ENCODE measurements at places on chromosomes 2 and 18. TPM values are rescaled to one million over a fixed set of nuclear protein-coding genes. Genes with fewer than 3 reads are reported as not detected.

Gene DSG4
- total RNA-seq = not detected

Gene NOL4
- 0.65 TPM for total RNA-seq

Gene M1AP
- 0.39 TPM for total RNA-seq

Gene MAP2
- 1.5 TPM for total RNA-seq

Gene AOX1
- total RNA-seq = 3.5 TPM

Gene AQP4
- total RNA-seq = not detected

Gene RAX
- not detected for total RNA-seq

Gene MYL12B
- total RNA-seq = 238 TPM

Gene LDLRAD4
- under 0.01 TPM for total RNA-seq

Gene DSG1
- total RNA-seq = 1.2 TPM

Gene ZNF532
- total RNA-seq = 85.8 TPM

Gene SPATA3
- not detected for total RNA-seq

Gene MRPL33
- 45.9 TPM for total RNA-seq

Gene ABCB11
- total RNA-seq = not detected

Gene REG3A
- not detected for total RNA-seq

Gene MOCOS
- 0.39 TPM for total RNA-seq

Gene UGT1A4
- 0.39 TPM for total RNA-seq

Gene SERPINB4
- not detected for total RNA-seq

Gene CNDP2
- 69.5 TPM for total RNA-seq

Gene KLF7
- total RNA-seq = 4.3 TPM

Gene CLEC4F
- total RNA-seq = not detected

Gene CNDP1
- total RNA-seq = not detected

Gene SANBR
- total RNA-seq = 8.7 TPM

Gene NXPH2
- not detected for total RNA-seq

Gene TSPYL6
- total RNA-seq = not detected

Gene C2orf69
- total RNA-seq = 10.8 TPM

Gene MATN3
- 6.3 TPM for total RNA-seq

Gene PIEZO2
- under 0.01 TPM for total RNA-seq

Gene GAL3ST2
- 0.79 TPM for total RNA-seq

Gene CDC42EP3
- 9.8 TPM for total RNA-seq

Gene RFTN2
- not detected for total RNA-seq

Gene RUFY4
- not detected for total RNA-seq

Gene ERFE
- total RNA-seq = not detected

Gene MOGAT1
- not detected for total RNA-seq

Gene QPCT
- 60.9 TPM for total RNA-seq

Gene LIMS4
- total RNA-seq = 4.0 TPM

Gene RAB11FIP5
- 99.7 TPM for total RNA-seq

Gene COMMD1
- total RNA-seq = 43.2 TPM

Gene CROCC2
- total RNA-seq = not detected

Gene CFAP65
- total RNA-seq = not detected

Gene BMPR2
- total RNA-seq = 68.0 TPM

Gene MALT1
- 51.4 TPM for total RNA-seq

Gene CCDC178
- total RNA-seq = not detected

Gene ST6GAL2
- total RNA-seq = under 0.01 TPM

Gene PID1
- 8.2 TPM for total RNA-seq

Gene RIT2
- total RNA-seq = not detected

Gene RAB27B
- 9.8 TPM for total RNA-seq

Gene CCDC102B
- not detected for total RNA-seq

Gene EVX2
- total RNA-seq = not detected

Gene MAP3K19
- not detected for total RNA-seq

All from placental epithelial cell (primary cell).